ENCODE measurements at places on chromosomes 7 and 10.
A peak's percentile ranks its signal among the peaks of the same experiment; 100 is the strongest.

DNA sequence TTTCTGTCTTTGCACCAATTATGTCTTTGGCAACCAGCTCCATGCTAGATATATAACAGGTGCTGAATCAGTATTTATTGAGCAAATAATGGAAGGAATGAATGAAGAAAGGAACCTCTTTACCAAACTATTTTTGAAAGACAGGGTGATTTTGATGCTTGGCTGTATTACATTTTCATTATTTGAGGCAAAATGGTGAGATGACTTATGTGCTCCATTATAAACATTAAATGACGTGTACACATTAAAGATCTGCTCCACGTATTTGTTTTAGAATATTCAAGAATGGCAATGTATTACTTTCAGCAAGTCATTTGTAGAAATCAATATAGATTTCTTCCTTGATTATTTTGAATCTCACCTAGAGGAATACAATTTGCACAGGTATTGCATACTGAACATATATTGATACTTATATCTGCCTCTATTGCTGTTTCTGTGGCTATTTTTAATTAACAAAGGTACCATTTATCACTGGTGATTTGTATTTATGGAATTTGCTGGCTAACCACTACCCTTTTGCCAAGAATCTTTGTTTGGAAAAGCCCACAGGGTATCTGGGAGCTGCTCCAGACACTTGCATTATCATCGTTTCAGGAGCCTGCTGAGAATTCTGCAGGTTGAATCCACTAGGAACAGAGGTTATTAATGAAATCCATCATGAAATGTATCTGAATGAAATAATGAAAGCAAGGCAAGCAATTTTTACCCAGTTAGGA is 92.2 kb downstream of the SEMA3C start:
- DNase-seq: peak; percentile 56

GRCh38 chr10:104681485-104681884 is 40.4 kb downstream of the SORCS3 start:
- no peak for DNase-seq

DNA sequence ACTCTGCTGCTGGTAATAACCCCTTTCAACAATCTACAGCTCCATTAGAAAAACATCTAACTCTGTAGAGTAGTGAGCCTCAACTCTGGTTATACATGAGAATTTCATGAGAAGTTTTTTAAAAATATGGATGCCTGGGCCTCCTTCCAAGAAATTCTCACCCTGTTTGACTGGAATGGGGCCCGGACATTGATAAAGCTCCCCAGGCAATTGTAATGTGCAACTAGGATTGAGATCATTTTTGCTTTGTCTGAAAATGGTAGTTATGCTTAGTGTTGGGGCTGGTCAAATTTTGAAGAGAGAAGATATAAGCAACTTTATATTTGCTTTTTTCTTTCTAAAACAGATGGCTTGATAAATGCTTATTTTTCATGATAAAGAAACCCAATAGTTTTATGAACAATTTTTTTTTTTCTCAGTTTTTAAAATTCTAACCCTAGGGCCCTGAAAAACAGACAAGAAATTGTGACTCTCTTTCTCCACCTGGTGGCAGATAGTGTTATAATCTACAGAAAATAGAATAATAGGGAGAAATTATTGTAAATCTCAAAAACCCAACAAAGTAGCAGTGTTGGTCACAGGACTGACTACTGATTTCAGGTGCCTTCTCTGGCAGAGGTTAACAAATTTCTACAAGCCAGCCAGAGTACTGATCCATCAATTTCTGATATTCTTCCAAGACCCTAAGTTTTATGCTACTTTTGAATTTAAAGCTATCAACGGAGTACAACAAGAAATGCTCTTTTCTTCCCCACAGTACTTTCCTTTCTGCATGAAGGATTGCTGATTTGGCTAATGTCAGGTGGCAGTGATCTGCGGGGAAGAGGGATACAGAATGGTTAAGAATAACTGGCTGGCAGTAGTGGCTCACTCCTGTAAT is 174.8 kb downstream of the DKK1 start:
- peak; percentile 78 for DNase-seq

DNA sequence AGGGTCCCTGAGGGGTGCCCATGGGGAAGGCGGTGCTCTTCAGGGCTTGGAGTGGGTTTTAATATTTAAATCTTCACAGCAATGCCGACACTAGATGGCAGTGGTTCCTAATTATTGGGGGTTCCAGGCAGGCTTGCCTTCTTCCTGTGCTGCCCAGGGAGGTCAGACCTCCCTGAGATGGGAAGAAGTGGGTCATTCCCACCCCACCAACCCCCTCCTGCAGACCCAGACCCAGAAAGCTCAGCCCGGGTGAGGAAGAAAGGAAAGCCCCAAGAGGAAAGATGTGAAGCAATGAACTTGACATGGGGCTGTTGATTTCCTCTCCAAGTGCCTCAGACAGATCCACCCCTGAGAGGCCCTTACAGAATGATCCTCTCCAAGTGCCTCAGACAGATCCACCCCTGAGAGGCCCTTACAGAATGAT is 85.1 kb upstream of the LANCL2 start:
- DNase-seq: peak; percentile 75

DNA sequence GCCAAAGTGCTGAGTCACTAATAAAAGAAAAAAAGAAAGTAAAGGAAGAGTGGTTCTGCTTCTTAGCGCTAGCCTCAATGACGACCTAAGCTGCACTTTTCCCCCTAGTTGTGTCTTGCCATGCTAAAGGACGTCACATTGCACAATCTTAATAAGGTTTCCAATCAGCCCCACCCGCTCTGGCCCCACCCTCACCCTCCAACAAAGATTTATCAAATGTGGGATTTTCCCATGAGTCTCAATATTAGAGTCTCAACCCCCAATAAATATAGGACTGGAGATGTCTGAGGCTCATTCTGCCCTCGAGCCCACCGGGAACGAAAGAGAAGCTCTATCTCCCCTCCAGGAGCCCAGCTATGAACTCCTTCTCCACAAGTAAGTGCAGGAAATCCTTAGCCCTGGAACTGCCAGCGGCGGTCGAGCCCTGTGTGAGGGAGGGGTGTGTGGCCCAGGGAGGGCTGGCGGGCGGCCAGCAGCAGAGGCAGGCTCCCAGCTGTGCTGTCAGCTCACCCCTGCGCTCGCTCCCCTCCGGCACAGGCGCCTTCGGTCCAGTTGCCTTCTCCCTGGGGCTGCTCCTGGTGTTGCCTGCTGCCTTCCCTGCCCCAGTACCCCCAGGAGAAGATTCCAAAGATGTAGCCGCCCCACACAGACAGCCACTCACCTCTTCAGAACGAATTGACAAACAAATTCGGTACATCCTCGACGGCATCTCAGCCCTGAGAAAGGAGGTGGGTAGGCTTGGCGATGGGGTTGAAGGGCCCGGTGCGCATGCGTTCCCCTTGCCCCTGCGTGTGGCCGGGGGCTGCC is at the start of gene IL6:
TSS of gene IL6 (plus strand) at position 294 of the 807 bp plus-strand sequence. CDS start at position 357, 63 bp downstream.
- DNase-seq: peak; percentile 94

- DNase-seq: no peak
Observed at GRCh38 chr10:391305-391704, 256.1 kb downstream of the ZMYND11 start.

DNA sequence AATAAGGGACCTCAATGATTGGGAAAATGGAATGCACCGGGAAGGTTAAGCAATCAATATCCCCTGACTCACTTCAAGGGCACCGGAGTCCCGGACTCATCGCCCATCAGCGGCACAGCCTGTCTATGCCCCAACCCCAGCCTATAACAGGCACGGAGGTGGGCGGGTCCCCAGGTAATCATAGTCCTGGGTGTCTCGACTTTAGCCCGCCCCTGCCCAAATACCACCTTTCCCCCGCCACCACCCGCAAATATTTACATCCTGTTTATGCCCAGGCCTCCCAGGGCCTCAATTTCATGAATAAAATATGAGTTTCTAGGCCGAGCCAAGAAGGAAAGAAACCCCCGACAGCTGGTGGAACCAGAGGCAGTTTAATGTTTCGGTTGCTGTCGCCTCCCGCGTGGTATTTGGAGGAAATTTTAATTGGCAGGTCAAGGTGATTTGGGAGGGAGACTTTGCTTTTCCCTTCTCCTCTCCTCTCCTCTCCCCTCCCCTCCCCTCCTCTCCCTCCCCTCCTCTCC is 15.6 kb upstream of the RFC2 start:
- peak; percentile 79 for DNase-seq

DNA sequence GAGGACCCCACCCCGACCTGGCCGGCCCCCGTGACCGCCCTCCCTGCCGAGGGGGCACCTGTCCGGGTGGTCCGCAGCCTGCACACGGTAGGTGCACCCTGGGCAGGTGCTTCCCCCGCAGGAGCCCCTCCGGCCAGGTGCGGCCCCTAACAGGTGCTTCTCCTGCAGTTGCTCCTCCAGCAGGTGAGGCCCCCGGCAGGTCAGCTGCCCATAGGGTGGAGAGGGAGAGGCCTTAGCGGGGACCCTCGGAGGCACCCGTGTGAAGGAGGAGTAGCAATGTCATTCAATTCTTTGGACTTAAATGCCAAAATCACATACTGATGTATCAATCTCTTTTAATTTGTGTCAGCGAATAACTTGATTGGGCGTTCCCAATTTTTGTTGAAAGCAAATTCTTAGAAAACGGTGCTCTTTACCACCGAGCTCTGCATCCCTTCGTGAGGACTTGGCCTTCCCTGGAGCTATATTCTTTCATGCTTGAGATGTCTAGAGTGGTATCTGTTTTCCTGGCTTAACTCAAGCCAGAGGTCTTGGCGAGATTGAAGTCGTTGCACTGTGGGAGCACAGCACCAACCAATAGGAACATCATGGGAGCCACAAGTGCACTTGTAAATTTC is 738 bp upstream of the NCAPG2 start:
- DNase-seq: no peak

- DNase-seq: no peak
Observed at GRCh38 chr7:30922596-30922995, 10.9 kb downstream of the AQP1 start.

Data from fibroblast of skin of scalp (primary cell).